ENCODE measurements at places on chromosomes 6 and 20.

DNA sequence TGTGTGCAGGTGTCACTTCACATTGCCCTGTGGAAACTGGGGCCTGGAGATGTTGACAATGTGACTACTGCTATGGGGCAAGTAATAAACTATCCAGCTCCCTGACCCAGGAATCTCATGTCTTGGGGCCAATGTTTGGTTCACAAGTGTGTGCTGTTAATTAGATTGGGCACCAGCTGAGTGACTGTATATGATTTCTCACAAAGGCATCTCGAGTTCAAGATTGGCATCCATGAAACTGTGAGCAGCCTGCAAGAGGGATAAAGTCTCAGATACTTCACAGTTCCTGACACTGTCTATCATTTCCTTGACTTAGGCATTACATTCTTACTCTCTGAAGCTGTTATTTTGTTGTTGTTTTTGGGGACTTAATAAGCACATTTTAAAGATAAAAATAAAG is 264.0 kb downstream of the PRKN start:
- DNase-seq, result no peak

DNA sequence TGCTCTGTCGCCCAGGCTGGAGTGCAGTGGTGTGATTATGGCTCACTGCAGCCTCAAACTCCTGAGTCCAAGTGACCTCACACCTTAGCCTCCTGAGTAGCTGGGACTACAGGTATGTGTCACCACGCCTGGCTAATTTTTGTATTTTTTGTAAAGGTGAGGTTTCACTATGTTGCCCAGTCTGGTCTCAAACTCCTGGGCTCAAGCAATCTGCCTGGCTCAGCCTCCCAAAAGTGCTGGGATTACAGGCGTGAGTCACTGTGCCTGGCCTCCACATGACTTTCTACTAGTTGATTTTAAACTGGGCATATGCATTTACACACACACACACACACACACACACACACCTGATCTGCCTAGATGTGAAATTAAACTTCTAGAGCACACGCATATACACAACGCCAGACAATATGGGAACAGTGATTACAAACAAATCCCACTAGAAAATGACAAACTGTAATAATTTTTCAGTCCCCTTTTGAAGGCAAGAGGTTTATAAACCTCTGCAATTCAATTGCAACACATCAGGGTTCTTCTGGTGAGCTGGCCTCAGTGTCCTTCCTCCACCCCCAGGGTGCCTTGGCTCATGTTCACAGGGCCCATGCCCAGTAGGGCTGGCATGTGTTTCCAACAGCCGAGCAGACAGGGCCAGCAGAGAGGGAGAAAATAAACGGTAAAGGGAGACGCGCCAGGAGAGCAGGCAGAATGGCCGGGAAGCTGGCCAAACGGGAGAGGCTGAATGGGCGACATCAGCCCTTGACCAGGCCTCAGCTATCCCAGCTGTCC is 31.2 kb downstream of the PARD6B start:
- DNase-seq, result no peak

DNA sequence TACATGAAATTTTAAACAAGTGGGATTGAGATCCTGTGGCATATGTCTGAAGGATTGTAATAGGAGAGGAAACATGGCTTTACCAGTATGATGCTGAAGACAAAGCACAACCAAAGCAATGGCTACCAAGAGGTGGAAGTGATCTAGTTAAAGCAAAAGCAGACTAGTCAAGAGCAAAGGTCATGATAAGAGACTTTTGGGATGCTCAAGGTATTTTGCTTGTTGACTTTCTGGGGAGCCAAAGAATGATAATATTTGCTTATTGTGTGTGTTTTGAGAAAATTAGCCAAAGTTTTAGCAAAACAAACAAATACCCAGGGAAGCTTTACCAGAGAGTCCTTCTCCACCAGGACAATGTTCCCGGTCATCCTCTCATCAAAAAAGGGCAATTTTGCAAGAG is 20.3 kb downstream of the SLC16A10 start:
- DNase-seq, result no peak

- DNase-seq, result no peak
These were observed 34.6 kb downstream of the JAG1 start for GRCh38 chr20:10639077-10639736.

DNA sequence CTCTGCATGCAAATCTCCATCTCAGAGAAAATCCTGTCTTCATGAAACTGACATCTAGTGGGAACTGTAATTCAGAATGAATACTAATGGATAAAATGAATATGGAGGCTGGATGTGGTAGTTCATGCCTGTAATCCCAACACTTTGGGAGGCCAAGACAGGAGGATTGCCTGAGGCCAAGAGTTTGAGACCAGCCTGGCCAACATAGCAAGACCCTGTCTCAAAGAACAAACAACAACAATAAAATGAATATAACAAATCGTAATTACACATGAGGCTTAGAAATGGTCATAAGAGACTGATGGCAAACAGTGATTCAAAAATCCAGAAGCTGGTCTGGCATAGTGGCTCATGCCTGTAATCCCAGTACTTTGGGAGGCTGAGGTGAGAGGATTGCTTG is 44.6 kb upstream of the DSN1 start:
- DNase-seq, result no peak

DNA sequence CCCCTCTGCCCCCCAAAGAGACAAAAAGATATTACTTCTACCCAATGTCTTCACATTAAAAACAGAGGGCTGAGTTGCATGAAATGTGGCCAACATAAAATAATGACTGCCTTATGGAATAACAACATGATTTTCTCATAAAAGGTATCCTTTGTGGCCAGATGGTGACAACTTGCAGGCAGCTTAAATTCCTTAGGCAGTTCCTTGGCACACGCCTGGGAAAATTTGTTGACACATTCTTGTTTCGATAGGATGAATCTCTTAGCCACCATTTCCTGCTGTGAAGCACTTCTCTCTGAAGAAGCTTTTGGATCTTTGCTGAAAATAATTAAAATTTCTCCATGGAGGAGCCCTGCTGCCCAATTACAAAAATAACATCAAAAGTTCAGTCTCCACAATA is 109.0 kb upstream of the COL21A1 start:
- DNase-seq, result peak; percentile 8

GRCh38 chr20:60068509-60068908 is 110.3 kb downstream of the CDH26 start:
- no peak for DNase-seq

DNA sequence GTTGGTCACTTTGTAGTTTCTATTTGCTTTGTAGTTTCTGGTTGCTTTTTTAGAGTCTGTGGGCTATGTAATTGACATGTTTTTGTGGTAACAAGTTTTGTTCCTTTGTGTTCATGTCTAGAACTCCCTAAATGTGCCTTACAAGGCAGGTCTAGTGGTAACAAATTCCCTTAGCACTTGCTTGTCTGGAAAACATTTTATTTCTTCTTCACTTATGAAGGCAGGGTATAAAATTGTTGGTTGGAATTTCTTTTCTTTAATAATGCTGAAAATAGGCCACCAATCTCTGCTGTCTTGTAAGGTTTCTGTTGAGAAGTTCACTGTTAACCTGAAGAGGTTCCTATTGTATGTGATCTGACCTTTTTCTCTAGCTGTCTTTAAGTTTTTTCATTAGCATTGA is 383.6 kb downstream of the EPHA7 start:
- no peak for DNase-seq

DNA sequence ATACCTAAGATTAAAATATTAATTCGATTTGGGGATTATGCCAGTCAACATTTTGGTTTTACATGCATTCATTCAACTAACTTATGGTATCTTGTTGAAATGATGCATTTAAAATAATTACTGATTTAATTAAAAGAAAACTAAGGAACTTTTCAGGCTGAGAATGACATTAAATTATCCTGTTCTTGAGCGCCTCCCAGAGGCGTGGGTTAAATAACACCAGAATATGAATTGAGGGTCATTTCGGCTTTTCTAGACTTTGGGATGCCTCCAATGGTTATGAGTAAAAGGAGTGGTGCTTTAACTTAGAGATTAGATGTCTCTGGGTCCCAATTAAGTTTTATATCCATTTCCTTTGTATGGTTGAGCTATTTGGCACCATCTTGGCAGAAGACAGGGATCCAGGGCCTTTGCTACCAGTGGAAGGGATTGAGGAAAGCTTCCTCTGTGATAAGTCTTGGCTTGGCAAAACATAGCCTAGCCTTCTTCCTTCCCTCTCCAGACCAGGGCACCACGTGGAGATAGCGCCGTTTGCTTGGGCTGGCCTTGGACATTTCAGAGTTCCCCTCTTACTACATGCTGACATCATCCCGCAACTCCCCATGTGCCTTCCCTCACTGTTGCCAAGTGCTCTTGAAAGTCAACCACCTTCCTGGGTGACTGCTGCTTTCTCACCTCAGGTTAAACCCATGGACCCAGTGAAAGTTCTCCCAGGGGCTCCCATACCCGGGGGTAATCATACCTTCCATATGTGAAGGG is 28.7 kb downstream of the GNAS start:
- no peak for DNase-seq

DNA sequence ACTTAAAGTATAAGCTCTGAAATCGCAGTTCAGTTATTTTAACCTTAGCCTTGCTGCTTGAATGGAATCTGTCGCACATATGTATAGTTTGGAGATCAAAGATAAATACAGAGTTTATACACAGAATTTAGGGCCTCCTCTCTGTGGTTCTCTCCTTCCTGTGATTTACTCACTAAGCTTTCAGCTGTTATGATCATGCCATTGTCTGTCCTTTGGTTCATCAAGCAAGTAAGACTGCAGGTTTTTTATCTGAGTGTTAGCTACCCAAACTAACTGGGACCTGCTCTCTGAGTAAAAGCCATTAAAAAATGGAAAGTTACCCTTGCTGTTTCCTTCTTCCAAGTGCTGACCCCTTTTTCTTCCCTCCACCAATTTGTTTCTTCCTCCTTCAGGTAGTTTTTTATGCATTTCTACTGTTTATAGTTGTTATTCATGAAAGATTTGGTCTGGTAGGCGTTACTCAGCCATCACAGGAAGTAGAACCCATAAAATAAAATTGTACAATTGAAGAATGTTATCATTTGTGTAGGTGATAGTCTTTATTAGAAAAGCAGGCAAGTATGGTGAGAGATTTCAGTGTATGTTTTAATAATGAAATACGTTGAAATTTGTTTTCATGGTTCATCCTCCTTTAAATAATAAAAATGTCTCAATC is 33.7 kb upstream of the SUMO4 start:
- DNase-seq, result no peak

DNA sequence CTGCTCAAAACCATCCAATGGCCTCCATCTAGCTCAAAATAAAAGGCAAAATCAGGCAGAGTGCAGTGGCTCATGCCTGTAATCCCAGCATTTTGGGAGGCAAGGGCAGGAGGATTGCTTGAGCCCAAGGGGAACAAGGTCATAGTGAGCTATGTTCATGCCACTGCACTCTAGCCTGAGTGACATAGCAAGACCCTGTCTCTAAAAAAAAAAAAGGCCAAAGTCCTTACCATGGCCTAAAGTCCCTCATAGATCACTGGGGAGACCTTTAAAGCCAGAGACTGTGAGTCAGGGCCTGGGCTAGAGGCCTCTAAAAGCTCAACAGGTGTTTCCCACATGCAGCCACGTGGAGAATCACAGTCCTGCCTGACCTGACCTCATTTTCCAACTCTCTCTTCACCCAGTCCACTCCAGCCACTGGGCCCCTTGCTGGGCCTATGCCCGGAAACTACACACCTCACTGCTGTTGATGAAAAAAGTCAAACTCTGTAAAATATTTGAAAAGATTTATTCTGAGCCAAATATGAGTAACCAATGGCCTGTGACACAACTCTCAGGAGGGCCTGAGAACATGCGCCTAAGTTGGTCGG is 28.2 kb upstream of the TAB2 start:
- DNase-seq, result no peak

GRCh38 chr6:142943711-142944123 is 1.3 kb downstream of the HIVEP2 start:
- no peak for DNase-seq

GRCh38 chr6:154371281-154371680 is 14.7 kb upstream of the IPCEF1 start:
- no peak for DNase-seq

DNA sequence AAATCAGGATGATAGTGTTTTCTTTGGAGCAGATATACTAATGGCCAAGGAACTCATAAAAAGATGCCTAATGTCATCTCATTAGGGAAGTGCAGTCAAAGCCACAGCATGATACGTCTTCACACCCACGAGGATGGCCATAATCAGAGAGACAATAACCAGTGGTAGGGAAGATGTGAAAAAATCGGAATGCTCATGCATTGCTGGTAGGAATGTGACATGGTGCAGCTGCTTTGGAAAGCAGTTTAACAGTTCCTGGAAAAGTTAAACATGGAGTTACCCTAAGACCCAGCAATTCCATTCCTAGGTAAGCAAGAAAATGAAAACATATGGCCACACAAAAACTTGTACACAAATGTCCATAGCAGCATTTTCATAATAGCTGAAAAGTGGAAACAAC is 29.9 kb downstream of the BCAS1 start:
- DNase-seq, result no peak

DNA sequence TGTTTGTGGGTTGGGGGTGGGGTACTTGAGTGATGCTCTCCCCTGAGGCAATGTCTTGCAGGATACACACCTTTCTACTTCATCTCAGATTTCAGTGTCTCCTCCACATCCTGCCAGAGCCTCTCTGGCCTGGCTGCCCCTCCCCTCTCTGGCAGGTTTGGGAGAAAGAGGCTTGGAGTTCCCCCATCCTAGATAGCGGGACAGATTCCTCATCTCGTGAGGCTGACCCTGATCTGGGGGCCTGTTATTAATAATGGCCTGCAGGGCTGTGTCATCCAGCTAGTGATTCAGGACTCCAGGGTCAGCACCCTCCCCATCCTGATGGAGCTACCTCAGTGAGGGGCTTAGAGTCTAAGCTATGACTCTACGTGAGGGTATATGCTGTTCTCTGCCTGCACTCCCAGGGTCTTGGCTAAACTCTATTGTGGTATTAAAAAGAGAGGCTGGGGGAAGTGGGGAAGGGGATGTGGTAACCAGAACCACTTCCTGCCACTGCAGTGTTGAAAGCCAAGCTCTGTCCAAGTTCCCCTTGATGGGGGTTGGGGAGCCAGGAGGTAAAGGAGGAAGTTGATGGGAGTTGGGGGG is 3.7 kb upstream of the MMP9 start:
- peak; percentile 88 for DNase-seq

GRCh38 chr20:24675651-24676352 is 206.4 kb downstream of the SYNDIG1 start:
- DNase-seq, result no peak

DNA sequence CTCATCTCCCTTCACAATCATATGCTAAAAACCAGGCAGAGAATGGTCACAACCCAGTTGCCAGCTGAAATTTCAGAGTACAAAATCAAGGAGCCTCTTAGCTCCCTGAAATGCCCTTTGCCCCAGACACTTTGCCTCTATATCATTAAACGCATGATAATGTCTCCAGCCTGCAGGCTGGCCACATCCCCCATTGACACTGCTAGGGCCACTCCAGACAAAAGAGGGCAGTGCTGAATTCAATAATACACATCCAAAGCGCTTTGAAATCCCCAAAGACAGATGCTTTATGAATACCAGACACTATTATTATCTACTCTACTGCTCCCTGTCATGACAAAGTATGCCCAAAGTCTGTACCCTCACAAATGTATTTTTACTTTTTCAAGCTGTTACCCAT is 348.3 kb upstream of the POU3F2 start:
- no peak for DNase-seq

Measured in NCI-H2171 treated with DMSO at 0.1 percent for 48 hours (cell line).